ENCODE measurements at places on chromosomes 7 and 10.
A peak's percentile ranks its signal among the peaks of the same experiment; 100 is the strongest.

DNA sequence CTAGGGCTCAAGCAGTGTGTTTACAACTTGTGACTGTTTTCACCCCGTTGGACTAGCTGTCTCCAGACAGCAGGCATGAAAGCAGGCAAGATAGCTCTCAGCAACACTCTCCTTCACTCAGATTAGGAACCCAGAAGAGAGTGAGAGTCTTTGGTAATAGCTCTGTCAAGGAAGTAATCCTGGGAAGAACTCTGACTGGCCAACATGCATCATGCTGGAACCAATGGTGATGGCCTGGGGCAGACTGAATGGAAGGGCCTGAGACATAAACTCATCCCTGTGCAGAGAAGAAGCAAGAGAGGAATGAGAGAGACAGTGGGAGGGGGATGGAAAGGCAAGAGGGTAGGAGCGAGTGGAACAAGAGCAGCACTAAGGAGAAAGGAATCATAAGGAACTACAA lies 48.9 kb downstream of the AKR1D1 start:
- DNase-seq, result no peak

GRCh38 chr7:75045881-75046280 lies 27.7 kb downstream of the RCC1L start:
- DNase-seq, result no peak

DNA sequence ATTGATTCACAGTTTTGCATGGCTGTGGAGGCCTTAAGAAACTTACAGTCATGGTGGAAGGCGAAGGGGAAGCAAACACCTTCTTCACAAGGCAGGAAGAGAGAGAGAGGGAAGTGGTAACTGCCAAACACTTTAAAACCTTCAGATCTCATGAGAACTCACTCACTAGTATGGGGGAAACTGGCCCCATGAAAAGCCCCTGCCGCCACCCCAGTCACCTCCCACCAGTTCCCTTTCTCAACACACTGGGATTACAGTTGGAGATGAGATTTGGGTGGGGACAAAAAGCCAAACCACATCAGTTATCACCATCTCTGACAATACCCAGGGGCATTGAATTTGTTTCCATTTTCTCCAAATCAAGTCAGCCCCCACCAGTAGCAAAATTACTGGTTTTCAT lies 740.4 kb downstream of the GATA3 start:
- DNase-seq, result no peak

DNA sequence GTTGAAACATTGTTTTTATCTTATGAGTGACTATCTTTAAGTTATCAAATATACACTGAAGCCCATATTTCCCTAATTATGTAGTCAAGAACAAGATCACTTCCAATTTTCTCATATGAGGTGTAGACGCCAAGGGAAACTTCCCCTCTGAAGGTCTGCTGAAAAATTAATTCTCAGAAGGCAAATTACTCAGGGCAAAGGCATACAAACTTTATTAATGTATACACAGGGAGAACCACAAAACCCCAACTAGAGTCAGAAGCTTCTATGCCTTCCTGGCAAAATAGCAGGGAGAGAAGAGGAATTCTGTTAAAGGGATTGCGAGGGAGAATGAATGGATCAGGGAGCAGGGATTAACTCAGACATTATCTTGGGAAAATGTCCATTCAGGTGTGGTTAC lies 83.4 kb downstream of the DOCK4 start:
- DNase-seq, result no peak

DNA sequence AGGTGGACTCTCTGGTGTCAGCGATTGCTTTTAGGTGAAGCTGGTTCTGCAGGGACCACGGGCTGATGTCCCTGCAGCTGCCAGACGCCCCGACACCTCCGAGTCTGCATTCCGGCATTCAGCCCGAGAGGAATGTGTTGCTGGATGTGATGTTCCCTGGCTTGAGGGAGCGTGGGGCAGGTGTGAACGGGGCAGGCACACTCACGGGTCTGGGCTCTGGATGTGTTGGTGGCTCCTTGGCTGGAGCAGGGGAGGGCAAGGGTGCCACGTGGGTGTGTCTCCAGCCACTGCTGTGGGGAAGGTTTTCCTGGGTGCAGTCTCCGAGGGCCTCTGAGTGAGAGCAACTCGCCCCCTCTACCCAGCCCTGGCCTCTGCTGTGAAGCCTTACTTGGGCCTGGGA lies 140.5 kb downstream of the CAMK1D start:
- no peak for DNase-seq

GRCh38 chr7:37927773-37928444 lies 7.5 kb downstream of the EPDR1 start:
- DNase-seq, result no peak

GRCh38 chr7:901388-902154 lies 25.2 kb downstream of the GET4 start:
- DNase-seq, result peak; percentile 63

- DNase-seq, result no peak
Observed at GRCh38 chr7:71558806-71559613, 427.1 kb downstream of the GALNT17 start.

GRCh38 chr10:122293156-122293960 lies 22.3 kb downstream of the BTBD16 start:
- DNase-seq, result no peak

- no peak for DNase-seq
Observed at GRCh38 chr7:14836006-14836405, 66.5 kb downstream of the DGKB start.

GRCh38 chr10:86888585-86889381 lies 68.6 kb downstream of the MMRN2 start:
- DNase-seq, result peak; percentile 89

- DNase-seq, result no peak
Observed at GRCh38 chr7:152351168-152351567, 84.6 kb downstream of the KMT2C start.

- DNase-seq, result no peak
Observed at GRCh38 chr10:108894402-108895301, 1028.7 kb downstream of the XPNPEP1 start.

- DNase-seq, result no peak
Observed at GRCh38 chr10:128710098-128710797, 584.0 kb upstream of the MKI67 start.

GRCh38 chr7:92750946-92751345 lies 85.4 kb downstream of the CDK6 start:
- no peak for DNase-seq

DNA sequence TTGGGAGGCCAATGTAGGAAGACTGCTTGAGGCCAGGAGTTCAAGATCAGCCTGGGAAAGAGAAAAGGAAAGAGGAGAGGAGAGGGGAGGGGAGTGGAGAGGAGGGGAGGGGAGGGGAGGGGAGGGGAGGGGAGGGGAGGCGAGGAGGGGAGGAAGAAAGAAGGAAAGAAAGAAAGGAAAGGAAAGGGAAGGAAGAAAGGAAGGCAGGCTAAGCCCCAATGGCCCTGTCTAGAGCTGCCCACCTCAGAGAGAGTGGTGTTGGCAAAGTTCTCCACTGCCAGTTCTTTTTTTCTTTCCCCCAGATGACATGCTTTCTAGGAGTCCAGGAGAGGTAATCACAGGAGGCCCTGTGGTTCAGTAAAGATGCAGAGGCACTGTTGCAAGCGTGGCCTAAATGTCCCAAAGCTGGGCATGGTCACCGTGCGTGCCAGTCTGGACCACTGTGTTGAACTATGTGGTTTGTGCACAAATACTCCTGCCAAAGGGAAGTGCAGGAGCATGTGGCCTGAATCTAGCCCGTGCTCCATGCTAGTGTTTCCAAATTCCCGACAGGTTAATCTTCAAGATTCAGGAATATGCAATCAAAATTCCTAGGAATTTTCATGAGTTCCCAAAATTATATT lies 39.7 kb downstream of the ODAD2 start:
- DNase-seq, result no peak

All from KBM-7 (cell line).